Stimulated activated naive CD4-positive, alpha-beta T cell (primary cell): ENCODE measurements at places on chromosomes 2 and 18.
A peak's percentile ranks its signal among the peaks of the same experiment; 100 is the strongest.

- no peak for DNase-seq
Observed at GRCh38 chr18:56945171-56946083, 201.5 kb upstream of the BOD1L2 start.

DNA sequence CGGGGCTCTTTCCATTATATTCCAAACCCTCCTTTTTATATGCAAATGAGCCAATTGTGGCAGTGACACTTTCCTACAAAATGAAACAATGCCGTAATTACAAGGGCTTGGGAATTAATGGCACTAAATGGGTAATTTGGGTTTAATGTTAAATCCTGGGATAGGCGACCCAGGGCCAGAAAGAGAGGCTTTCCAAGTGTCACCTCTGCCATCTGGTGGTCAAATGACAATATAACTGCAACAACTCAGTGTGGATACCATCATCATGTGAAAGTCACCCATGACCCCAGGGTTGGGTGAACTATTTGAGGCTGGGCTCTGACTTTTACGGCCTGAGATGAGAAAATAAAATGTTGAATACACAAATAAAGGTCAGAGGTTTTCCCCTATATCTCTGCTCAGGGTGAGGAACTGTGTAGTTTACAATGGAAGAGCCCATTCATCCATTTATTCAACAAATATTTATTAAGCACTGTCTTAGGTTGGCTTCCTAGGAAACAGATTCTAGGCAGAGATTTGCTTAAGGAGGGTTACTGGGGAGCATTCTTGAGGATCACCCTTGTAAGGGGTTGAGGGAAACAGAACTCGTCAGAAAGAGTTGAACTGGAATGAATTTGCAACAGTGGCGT, 13.6 kb upstream of the THADA start:
- no peak for DNase-seq

GRCh38 chr2:209208211-209208610, 215.6 kb upstream of the MAP2 start:
- DNase-seq: no peak

DNA sequence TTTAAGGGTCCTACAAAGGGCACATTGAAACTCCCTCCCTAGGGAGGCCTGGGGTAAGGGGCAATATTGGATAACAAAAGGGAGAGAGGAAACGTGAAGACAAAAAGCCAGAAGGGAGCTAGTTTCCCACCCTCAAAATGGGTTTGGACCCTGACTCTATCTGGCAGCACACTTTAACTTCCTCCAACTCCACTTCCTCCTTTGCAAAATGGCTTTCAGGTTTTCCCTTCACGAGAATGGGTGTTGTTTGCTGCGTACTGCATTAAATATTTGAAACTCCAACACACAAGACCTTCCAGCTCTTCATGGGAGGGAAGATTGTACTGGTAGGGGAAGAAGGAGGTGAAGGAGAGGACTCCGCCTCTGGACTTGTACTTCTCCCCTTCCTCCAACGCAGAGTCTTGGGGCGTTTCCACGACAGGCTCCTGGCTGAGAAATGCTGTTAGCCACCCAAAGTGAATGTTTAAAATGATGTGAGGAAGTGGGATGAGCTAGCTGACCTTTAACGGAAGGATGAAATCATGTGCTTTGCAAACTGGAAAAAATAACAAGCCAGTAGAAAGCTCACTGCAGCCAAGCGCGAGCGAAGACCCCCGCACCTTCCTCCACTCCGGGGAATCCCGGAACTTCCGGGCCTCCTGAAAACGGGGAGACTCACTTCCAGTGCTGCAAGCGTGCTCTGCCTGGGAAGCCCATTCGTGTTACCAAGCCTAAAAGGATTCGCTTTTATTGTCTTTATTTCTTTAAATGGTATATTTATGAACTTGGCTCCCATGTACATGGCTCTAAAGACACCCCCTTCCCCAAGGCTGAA, 85.6 kb downstream of the VIT start:
- DNase-seq: no peak

GRCh38 chr2:177165721-177166711, 46.6 kb upstream of the HNRNPA3 start:
- peak; percentile 37 for DNase-seq

- DNase-seq: no peak
Observed at GRCh38 chr2:161019311-161019710, 140.9 kb upstream of the TANK start.

GRCh38 chr2:68931149-68931711, 21.5 kb downstream of the GKN2 start:
- DNase-seq: no peak

GRCh38 chr18:3972291-3972930, 482.7 kb downstream of the DLGAP1 start:
- DNase-seq: no peak
